CD14-positive monocyte (primary cell): ENCODE measurements at places on chromosomes 7 and 10. TPM values are rescaled to one million over a fixed set of nuclear protein-coding genes. Genes with fewer than 3 reads are reported as not detected.

- no peaks in the 10 kb centered on the region for H3K27me3 ChIP-seq
- H3K27ac ChIP-seq = no peak overlapping the region
- H3K4me3 ChIP-seq = no peak overlapping the region
- no peaks in the 10 kb centered on the region for H3K4me1 ChIP-seq
- no peak for DNase-seq
These were observed 83.7 kb downstream of the EMX2 start for GRCh38 chr10:117626228-117626627.

DNA sequence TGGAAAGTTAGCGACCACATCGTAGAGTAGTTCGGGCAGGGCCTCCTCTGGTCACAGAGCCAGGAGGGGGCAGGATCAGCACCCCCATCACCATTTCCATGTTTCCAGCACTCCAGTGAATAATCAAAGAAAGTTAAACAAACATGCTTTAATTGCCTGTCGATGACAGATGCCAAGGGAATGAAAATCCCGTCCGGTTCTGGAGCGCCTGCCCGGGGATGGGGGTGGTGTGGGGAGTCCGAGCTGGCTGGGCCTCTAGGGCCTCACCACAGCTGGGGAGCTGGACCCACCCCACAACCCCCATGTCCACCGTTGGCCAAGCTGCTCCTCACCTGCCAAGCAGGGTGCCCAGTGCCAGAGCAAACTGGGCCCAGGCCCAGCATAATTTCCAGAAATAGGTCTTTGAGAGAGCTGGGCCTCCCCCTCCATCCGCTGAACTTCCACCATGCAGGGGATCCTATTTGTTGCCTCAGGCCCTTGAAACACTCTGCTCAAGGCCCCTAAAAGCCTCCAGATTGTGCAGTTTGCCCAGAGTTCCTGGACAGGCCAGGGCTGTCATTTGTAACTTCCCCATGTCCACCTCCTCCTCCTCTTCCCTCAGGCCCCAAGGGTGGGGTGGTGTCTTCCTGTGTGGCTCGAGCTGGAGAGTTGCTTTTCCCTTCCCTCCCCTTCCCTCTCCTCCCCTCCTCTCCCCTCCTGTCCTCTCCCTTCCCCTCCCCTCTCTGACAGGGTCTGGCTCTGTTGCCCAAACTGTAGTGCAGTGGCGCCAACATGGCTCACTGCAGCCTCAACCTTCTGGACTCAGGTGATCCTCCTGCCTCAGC, 101.0 kb downstream of the MYL10 start:
- H3K27me3 ChIP-seq = no peaks in the 10 kb centered on the region
- no peak overlapping the region for H3K4me3 ChIP-seq
- DNase-seq = no peak
- no peak overlapping the region for H3K27ac ChIP-seq
- H3K4me1 ChIP-seq = peaks cover 6% of the 10 kb centered on the region
- H3K36me3 ChIP-seq = no peaks in the 10 kb centered on the region

- peaks cover 2% of the 10 kb centered on the region for H3K36me3 ChIP-seq
- DNase-seq = no peak
- no peaks in the 10 kb centered on the region for H3K27me3 ChIP-seq
- no peak overlapping the region for H3K27ac ChIP-seq
These were observed 69.9 kb upstream of the MRLN start for GRCh38 chr10:59823111-59823510.

Gene ZNF273
- polyA plus RNA-seq = 0.62 TPM

GRCh38 chr10:60853107-60853506, 74.8 kb downstream of the CDK1 start:
- no peak overlapping the region for H3K27ac ChIP-seq
- H3K36me3 ChIP-seq = no peaks in the 10 kb centered on the region
- DNase-seq = no peak
- no peaks in the 10 kb centered on the region for H3K27me3 ChIP-seq
- no peaks in the 10 kb centered on the region for H3K4me1 ChIP-seq

GRCh38 chr10:70368774-70369482, 13.5 kb downstream of the LRRC20 start:
- H3K27me3 ChIP-seq = no peaks in the 10 kb centered on the region
- no peak overlapping the region for H3K27ac ChIP-seq
- no peak for DNase-seq
- peaks cover 9% of the 10 kb centered on the region for H3K4me1 ChIP-seq
